ENCODE measurements at places on chromosomes 5 and 9. TPM values are rescaled to one million over a fixed set of nuclear protein-coding genes. Genes with fewer than 3 reads are reported as not detected.

CLIC3 gene
- total RNA-seq: 0.33 TPM

SERINC5 gene
- 6.8 TPM for total RNA-seq

OLFML2A gene
- total RNA-seq: 0.04 TPM

ADAMTS13 gene
- 0.53 TPM for total RNA-seq

WDR38 gene
- 0.07 TPM for total RNA-seq
